ENCODE measurements at places on chromosomes 1 and 21.

GRCh38 chr1:226603022-226603857, 54.7 kb downstream of the STUM start:
- DNase-seq: no peak

DNA sequence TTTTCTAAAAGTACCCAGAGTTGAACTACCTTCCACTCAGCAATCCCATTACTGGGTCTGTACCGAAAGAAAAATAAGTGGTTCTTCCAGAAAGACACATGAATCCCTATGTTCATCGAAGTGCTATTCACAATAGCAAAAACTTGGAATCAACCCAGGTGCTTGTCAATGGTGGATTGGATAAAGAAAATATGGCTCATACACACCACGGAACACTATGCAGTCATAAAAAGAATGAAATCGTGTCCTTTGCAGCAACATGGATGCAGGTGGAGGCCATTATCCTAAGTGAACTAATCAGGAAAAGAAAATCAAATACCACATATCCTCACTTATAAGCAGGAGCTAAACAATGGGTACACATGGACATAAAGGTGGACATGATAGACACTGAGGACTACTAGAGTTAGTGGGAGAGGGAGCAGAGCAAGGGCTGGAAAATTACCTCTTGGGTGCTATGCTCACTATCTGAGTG, 32.9 kb upstream of the JUN start:
- DNase-seq: no peak

GRCh38 chr1:168096296-168097165, 40.2 kb downstream of the GPR161 start:
- no peak for DNase-seq

DNA sequence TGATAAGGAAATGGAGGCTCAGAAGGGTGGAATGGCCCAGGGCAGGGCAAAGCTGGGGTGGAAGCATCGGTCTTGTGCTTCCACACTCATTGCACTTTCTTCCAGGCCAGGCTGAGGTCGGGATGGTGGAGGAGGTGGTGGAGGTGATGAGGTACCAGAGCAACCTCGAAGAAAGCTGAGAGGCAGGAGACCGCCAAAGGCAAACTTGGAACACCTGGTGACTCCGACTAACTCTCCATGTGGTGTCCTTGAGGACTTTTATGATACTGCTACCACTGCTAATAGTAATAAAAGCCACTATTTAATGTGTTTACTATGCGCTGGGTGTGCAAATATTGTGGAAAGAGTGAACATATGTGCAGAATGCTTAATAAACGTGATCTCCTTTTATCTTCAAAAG, 16.9 kb upstream of the BTG2 start:
- DNase-seq: no peak

DNA sequence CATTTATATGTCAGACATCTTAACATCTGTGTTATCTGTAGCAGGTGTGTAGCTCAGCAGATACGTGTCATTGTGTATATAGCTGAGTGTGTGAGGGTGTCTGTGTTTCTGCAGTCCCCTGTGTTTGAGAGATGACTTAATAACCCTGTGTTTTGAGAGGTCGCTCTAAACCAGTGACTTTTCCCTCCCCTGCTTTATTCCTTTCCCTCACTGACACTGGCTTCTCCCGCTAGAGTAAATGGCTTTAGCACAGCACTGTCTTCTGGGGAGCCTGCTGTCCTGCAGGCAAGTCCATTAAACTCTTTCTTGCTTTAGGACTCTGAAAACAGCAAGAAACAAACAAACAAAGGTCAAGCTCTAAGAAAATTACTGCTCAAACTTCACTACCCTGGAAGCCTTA, 53.0 kb downstream of the VANGL1 start:
- no peak for DNase-seq

DNA sequence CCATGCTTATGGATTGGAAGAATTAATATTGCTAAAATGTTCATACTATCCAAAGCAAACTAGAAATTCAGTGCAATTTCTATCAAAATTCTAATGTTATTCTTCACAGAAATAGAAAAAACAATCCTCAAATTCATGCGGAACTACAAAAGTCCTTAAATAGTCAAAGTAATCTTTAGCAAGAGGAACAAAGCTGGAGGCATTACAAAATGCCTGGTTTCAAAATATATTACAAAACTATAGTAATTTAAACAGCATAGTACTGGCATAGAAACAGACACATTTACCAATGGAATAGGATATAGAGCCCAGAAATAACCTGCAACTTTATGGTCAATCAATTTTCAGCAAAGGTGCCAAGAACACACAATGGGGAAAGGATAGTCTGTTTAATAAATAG, 3.8 kb downstream of the CTSS start:
- no peak for DNase-seq

DNA sequence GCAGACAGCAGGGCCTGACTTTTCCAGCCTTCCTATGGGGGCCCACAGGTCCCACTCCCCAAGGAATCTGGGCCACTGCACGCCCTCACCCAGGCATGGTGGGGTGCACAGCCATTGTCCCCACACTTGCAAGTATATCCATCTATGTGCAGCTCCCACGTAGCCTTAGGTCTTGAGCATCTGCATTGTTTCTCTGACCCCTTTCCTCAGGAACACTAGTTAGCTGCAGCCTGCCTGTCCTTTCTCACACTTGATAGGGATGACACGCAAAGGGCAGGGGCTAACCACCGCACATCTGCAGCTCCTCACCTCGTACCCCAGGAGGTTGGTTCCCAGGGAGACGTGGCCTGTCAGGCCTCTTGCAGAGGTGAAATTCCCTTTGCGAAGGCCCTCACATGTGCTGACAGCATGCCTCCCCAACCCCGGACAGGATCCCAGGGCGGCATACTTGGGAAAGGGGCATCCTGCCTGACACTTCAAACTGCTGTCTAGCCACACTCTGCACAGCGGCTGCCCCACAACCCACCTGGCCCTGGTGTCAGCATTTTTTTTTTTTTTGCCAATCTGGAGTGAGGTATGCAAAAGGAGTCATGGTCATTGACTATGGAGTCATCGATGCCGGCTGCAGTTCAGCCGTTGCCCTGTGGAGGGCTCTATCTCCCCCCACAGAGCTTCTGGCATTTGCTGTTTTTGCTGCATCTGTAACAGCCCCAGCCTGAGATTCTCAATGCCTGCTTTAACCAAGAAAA, 5.0 kb downstream of the JMJD4 start:
- DNase-seq: peak; percentile 21

- no peak for DNase-seq
These were observed 34.0 kb downstream of the ZNF691 start for GRCh38 chr1:42880384-42880783.

GRCh38 chr1:119724611-119725218, 13.0 kb downstream of the PHGDH start:
- no peak for DNase-seq

- DNase-seq: no peak
These were observed 113.4 kb upstream of the SLC25A33 start for GRCh38 chr1:9425859-9426258.

- DNase-seq: peak; percentile 77
These were observed 15.8 kb upstream of the S100A11 start for GRCh38 chr1:152052606-152053005.

- no peak for DNase-seq
These were observed 45.7 kb downstream of the SH3GLB1 start for GRCh38 chr1:86750076-86750475.

- no peak for DNase-seq
These were observed 11.5 kb downstream of the TRIM46 start for GRCh38 chr1:155184835-155185782.

GRCh38 chr1:191963286-191963685, 195.0 kb upstream of the RGS18 start:
- no peak for DNase-seq

- no peak for DNase-seq
These were observed 160.5 kb downstream of the PLXNA2 start for GRCh38 chr1:208083715-208084085.

- no peak for DNase-seq
These were observed 13.5 kb downstream of the USP1 start for GRCh38 chr1:62450301-62450700.

DNA sequence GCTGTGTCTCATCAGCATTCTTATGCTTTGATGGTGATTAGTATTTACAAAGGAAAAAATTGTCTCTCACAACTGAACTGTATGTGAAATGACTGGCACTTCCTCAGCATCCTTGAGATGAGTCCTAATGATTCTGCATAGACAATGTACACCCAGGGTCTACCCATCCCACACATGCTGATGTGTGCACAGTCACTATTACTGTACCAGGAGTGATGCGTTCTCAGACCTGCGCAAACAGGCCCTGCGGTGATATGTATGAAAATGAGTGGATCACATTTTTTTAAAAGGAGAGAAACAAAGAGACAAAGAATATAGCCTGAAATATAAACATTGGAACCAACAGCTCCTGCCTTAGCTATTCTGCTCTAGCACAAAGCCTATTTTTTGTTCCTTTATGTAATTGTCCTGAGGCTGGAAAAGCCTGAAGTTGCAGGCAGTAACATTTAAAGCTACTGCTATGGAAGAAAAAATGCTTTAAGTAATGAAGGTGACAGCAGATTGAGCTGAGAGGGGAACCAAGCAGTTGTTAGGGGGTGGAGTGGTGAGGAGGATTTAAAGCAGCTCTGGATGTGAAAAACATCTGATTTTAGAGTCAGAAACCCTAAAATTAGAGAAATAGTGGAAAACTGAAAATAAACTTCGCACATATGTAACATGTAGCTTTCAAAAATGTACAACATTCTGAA, 5.5 kb downstream of the RCAN1 start:
- DNase-seq: no peak

DNA sequence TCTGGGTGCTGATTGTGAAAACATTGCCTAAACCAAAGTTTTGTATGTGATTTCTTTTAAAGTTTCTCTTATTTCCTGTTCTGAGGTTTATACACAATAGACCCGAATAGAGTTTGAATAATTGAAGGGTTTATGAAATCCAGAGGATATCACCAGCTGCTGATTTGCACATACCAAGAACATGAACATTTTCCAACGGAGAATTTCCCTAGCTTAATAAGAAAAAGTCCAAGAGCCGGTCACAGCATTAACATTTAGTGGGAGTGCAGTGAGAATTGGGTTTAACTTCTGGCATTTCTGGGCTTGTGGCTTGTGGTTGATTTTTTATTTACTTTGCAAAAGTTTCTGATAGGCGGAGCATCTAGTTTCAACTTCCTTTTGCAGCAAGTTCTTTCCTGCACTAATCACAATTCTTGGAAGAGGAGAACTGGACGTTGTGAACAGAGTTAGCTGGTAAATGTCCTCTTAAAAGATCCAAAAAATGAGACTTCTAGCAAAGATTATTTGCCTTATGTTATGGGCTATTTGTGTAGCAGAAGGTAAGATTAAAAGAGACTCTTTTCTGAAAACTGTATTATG, at the start of gene CFH:
TSS of gene CFH (plus strand) at position 407 of the 579 bp plus-strand sequence. CDS start at position 482, 75 bp downstream.
- DNase-seq: peak; percentile 3

DNA sequence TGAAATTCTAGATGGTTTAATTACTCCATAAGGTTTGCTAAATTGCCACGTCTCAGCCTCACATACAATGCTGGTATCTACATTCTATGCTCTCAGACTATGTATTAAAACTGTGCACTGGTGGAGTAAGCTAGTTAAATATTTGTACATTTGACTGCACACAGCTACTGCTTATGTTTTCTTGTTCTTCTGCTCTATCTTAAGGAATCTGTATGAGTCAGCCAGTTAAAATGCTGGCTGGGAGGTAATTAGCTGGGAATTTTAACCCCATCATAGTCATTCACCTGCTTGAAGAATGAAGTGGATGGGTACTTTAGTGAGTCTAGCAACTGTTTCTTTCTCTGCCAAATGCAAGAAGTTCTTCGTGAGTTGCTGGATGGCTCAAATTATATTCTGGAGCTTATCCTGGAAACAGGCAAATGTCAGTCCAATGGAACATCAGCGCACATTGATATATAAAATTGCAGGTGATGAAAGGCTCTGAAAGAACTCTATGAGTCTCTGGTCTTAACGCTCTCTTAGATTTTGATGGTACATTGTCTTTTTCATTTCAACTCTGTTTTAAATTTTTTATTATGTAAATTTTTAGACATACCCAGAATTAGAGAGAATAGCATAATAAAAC, 83.4 kb downstream of the BACH1 start:
- no peak for DNase-seq

- no peak for DNase-seq
These were observed 2.4 kb downstream of the ALX3 start for GRCh38 chr1:110067893-110068645.

DNA sequence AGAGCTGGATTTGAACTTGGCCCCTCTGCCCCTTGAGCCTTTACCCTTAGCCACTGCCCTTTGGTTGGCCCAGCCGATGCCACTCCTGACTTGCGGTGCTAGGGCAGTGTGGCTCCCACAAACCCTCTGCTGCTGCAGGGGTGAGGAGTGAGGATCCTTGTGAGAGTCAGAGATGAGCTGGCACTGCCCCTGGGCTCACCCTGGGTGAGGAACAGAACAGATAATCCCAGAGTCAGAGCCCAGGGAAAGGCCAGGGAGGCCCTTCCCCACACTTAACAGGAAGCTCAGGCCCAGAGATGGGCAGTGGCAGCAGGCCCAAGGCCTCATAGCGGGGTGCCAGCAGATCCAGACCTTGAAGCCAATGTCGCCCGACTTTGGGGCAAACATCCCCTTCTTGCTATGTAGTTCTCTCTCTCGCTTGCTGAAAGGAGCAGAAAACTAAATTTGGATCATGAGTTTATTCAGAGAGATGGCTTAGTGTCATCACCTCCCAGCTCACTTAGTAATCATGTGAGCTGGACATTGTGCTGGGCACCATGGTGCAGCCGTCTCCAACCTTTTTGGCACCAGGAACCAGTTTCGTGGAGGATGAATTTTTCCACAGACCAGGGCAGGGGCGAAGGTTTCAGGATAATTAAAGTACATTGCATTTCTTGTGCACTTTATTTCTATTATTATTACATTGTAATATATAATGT, 81.4 kb downstream of the IGSF21 start:
- no peak for DNase-seq

- DNase-seq: no peak
These were observed 177.2 kb downstream of the NFIA start for GRCh38 chr1:61259379-61260148.

DNA sequence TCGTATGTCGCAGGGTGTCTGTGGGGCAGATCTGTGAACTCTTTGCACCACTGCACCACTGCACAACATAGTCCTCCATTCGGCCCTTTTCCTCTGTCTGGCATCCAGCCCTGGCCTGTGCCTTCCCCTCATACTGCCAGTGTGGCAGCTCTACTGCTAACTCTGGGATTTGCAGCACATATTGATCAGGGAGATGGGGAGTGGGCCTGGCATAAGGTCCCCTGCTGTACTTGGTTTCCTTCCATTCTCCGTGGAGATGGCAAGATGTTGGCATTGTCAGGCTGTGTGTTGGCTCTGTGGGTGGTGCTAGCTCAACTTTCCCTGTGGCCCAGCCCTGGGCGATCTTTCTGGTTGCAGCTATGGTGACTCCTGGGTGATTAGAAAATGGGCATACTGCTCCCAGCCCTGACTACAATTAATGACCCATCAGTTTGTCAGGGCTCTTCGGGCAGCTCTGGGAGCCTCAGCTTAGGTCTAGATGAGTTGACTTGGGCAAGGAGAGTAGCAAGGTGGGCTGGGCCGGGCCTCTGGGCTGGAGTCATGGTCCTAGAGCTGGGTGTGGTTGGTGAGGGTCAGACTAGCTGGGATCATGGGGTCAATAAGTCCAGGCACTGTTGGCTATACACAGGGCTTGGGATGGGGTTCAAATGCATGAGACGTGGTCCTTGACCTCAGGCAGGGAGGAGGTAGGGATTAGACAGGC, 11.4 kb downstream of the PTPRU start:
- no peak for DNase-seq
